ENCODE measurements at places on chromosomes 5 and 9.

DNA sequence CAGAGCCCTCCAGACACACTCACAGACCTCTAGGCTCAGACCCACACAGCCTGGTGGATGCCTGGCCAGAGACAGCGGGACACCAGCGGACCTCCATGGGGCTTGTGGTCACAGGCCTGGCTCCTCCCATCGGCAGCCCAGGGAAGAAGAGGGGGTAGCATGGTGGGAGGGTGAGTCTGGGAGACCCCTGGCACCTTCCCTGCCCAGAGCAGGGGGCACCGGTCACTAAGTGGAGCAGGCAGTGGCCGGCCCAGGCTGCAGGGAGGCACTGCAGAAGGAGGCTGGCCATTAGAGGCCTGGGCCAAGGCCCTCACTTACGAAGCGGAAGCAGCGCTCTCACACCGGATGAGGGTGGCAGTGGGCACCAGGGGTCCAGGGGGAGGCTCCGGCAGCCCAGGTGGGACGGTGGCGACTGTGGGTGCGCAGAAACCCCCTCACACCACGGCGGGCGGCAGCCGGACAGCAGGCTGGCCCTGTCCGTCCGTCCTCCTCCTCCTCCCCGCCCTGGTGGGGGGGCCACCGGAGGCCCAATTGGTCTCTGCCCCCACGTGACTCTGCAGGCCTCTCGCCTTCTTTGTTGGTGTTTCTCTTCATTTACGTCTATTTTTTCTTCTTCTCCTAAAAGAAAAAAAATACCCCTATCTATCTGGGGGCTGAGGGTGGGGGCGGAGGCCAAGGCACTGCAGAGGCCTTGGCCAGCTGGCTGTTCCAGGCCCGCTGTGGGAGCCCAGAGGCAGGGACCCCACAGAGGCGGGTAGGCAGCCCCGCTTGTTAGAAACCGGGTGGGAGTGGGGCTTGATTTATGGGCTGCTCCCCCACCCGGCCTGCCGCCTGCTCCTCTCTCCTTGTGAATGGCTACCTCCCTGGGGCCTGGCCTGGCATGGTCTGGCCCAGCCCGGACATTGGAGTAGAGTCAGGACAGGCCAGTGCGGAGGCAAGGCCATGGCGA, at the start of gene NR5A1:
Gene NR5A1 (minus strand): TSS at position 469 of the 949 bp plus-strand sequence. CDS start 4,004 bp downstream, outside the sequence.
- no peak for DNase-seq

DNA sequence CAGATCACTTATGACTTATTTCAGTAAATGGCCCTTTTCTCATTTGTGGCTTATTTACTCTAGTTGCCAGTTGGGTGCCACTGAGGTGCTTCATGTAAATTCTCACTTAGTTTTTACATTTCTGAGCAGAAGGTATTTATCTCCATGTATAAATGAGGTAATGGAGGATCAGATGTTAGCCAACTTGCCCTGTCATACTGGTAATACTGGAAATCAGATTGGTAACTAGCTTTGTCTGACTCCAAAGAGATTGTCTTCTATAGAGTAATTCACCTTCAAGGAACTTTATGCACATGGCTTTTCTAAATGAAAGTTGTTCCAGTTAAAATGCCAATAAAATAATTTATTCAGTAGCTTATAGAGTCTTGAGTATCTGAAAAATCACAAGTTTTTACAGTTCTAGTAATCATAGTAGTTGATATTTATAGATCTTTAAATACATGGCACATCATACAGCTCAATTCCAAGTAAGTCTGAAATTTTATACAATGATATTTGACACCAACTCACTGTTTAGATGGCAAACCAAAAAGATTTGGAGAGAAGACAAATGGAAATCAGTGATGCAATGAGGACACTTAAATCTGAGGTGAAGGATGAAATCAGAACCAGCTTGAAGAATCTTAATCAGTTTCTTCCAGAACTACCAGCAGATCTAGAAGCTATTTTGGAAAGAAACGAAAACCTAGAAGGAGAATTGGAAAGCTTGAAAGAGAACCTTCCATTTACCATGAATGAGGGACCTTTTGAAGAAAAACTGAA, 28.8 kb downstream of the RAB14 start:
- no peak for DNase-seq

DNA sequence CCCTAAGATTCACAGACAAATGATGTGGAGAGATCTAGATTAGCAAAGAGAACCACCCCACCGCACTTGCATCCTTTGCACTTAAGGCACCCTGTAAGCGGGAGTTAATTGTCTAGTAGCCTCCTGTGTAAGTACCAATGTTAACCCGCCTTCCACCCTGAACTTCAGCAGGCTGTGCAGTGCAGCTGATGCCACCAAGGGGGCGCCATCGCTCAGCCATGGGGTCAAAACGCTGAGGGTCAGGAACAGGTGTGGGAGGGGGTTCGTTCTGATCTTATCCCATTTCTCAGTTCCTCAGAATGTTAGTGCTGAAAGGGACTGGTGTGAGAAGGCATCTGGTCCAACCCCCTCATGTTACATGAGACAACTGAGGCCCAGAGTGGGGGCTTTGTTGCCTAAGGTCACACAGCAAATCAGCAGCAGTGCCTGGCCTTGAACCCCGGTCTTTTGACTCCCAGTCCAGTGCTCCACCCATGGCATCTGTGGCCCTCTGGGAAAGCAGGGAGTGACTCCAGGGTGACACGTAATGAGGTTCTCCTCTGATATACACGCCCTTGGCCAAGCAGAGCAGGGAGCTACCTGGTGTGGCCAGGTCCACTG, 57.3 kb downstream of the CYFIP2 start:
- no peak for DNase-seq

GRCh38 chr5:82162573-82162972, 115.6 kb downstream of the RPS23 start:
- DNase-seq = no peak

DNA sequence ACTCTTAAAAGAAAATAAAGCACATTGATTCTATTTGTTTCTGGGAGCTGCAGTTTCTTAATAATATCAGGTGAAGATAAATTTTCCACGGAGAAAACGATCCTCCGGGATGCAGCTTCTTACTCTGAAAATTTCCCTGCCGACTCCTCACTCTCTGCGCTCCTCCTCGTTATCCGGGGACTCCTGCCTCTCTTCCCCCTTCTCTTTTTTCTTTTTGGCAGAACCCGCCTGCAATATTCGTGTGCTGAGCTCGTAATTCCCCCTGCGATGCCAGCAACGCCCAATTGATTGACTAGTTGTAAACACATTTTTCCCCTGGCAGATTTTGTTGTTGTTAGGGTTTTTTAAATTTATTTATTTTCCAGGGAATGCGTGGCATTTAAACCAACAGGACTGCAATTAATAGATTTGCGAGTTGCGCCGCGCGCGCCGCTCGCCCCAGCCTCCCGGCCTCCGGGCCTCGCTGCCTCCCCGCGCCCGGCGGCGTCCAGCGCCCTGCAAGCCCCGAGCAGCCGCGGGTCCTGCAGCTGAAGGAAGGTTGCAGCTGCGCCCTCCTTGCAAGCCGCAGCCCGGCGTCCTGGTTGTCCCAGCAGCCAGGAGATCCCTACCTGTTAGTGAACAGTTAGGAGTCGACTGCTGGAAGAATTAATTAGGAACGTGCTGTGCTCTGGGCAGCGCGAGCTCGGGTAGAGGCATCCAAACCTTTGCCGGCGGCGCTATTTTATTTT, 2.2 kb downstream of the NTNG2 start:
- DNase-seq = no peak

DNA sequence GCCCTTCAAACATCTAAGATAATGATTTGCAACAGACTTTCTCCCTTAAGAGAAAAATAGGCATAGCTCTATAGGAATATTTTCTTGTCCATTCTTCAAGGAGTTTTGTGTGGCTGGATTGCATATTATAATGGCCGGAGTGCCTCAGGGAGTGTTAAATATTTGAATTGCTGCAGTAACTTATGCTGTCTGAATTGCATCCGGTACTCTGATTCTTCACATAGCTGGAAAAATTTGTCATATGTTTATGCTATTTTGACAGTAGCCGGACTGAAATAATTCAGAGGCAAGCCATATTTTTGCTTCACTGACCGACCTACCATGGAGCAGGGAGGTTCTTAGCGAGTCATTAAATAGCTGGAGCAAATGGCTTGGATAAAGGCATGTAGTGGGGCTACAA, 621.0 kb downstream of the ACTL7B start:
- no peak for DNase-seq

- DNase-seq = no peak
Observed at GRCh38 chr5:39284552-39284951, 65.2 kb upstream of the FYB1 start.

GRCh38 chr9:135010921-135011320, 76.5 kb upstream of the OLFM1 start:
- DNase-seq = no peak

DNA sequence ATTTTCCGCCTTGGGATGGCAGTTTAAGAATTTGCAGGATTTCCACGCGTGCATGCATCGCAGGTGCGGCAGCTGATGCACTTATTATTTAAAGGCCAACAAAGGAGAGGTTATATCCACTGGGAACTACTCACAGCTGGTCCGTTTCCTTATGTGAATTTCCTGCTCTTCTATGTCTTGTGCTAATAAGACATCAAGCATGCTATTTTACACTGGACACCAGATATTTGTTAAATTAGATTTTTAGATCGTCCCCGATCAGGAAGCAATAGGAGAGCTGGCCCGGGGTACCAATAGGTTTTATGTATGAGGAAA, 476 bp upstream of the DTWD2 start:
- DNase-seq = no peak

DNA sequence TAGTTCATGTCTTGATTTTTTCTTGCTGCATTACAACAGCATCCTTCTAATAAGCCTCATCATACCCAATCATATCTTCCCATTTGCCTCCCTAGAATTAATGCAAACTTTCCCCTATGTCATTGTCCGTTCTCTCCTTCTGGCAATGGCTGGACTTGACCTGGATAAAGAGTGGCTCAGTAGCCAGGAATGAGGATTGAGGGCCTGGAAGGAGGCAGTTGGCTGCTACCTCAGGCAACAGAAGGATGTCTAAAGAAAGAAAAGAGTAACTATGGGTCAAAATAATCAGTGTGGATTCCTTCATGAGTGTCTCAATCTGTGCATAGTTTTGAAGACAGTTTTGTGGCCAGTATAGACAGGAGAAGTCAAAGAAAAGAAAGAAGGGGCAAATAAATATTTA, 209.6 kb downstream of the TRPM3 start:
- no peak for DNase-seq

DNA sequence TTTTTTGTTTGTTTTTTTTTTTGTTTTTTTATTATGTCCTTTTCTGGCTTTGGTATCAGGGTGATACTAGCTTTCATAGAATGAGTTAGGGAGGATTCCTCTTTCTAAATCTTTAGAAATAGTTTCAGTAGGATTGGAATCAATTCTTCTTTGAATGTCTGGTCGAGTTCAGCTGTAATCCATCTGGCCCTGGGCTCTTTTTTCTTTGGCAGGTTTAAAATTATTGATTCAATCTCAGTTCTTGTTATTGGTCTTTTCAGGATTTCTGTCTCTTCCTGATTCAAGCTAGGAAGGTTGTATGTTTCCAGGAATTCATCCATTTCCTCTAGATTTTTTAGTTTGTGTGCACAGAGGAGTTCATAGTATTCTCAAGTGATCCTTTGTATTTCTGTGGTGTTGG, 34.9 kb downstream of the IQGAP2 start:
- no peak for DNase-seq

GRCh38 chr9:116497095-116497890, 189.8 kb upstream of the TRIM32 start:
- no peak for DNase-seq

- DNase-seq = no peak
Observed at GRCh38 chr9:99457406-99457805, 235.3 kb downstream of the SEC61B start.
